ENCODE measurements at places on chromosomes 6 and 20.

GRCh38 chr20:25033265-25033923, 24.5 kb downstream of the ACSS1 start:
- no peak for DNase-seq

- peak; percentile 41 for DNase-seq
Measured at GRCh38 chr6:134097114-134097707, 44.8 kb upstream of the SLC2A12 start.

GRCh38 chr6:113630738-113631535, 226.2 kb upstream of the MARCKS start:
- no peak for DNase-seq

GRCh38 chr6:88492824-88493223, 326.7 kb upstream of the CNR1 start:
- DNase-seq: no peak

DNA sequence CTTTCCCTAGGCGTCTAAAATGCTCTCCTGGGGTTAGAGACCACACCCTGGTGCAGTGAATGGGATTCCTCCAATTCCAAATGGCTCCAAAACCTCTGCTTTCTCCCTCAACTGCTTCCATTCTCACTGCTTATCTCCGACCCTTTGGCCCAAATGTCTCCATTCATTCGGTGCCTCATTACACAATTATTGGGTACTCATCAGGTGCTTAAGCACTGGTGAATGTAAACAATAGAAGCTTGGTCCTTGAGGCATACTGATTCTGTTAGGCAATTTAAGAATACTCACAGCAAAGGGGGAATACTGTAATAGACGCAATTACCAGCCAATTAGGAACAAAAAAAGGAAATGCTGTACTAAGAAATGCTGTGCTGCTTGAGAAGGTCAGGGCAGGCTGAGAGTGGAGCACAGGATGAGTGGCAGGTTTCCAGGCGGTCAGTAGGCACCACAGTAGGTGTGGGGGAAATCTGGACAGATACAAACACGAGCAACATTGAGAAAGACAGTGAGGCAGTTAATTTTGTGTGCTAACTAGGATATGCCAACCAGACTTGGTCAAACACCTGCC, 23.0 kb downstream of the GMDS start:
- DNase-seq: no peak

DNA sequence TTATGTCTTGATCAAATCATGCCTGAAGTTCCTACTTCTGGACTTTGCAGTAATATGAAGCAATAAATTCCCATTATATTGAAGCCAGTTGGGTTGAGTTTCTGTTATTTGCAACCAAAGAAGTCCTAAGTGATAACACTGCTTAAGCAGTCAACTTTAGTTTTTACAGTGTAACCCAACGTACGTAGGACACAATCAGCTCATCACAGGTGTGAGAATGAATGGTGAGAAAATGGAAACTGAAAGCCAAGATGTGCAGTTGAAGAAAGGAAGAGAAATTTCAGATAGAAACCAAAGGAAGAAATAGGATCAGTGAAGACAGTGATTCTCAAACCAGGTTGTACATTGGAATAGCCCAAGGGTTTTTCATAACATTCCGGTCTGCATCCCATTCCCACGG, 211.4 kb upstream of the ZFP64 start:
- no peak for DNase-seq

DNA sequence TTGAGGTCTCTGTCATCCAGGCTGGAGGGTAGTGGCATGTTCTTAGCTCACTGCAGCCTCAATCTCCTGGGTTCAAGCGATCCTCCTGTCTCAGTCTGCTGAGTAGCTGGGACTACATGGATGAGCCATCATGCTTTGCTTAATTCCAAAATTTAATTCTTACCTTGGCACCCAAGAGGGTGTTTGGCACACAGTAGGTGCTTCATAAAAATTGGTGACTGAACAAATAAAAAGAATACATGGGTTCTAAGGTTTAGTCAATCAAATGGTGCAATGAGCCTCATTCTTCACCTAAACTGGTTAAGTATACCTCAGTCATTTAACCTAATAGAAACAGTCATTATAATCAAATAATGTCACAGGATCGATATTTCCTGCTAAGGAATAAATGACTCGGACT, 170.4 kb downstream of the GMPR start:
- no peak for DNase-seq

DNA sequence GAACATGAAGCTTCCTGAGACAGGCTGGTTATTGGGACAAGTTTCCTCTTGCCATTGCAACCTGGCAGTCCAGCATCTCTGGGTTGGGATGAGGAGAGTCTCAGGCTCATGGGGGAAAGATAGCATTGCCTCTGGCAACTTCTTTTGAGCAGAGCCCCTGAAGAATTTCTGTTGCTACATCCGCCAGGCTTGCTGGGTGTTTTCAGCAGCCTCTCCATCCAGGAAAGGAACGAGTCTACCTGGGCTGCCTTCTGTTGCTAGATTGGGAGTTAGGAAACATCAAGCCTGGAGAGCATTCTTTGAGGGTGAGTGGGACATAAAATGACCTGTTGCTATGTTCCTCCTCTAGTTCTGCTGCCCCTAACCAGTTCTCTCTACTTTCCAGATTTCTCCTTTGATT, 313.5 kb downstream of the RFPL4B start:
- DNase-seq: no peak

DNA sequence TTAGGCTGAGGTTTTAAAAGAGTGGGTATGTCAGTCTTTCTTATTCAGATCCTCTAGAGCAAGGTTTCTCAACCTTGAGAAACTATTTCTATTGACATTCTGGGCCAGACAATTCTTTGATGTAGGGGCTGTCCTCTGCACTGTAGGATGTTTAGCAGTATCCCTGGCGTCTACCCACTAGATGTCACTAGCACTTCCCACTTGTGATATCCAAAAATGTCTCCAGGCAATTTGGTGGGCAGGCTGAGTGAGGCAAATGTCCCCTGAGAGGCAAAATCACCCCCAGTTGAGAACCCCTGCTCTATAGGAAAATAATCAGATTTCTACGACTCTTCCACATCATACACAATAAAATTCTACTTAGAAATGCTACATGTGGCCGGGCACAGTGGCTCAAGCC, 7.7 kb upstream of the ZKSCAN8 start:
- DNase-seq: no peak

DNA sequence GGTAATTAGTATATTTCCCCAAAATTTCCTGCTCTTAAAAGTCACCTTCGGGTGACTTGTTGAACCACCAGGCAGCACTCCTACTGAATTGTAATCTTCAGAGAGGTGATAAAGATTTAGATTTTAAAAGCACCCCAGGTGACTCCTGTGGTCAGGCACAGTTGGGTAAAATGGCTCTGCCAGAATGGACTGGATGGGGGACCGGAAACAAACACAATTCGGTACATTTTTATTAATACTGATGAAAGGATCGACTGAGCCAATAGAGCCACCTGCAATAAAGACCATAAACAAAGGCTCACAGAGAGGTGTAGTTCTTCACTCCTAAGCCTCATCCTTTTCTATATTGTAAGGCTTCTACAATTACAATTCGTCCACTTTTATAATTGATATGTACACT, 19.6 kb upstream of the FAM83C start:
- no peak for DNase-seq

DNA sequence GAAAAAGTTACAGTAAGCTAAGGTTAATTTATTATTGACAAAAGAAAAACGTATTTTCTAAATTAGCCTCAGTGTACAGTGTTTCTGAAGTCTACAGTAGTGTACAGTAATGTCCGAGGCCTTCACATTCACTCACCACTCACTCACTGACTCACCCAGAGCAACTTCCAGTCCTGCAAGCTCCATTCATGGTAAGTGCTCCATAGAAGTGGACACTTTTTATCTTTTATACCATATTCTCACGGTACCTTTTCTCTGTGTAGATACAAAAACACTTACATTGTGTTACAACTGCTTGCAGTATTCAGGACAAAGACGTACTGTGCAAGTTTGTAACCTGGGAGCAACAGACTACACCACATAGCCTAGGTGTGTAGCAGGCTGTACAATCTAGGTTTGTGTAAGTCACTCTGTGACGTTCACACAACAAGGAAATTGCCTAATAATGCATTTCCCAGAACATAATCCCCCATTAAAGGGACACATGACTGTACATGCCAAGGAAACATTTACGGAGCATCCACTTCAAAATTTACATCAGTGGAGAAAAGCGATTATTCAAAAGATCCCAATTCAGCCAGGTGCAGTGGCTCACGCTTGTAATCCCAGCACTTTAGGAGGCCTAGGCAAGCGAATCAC, 133.4 kb downstream of the BANF2 start:
- DNase-seq: no peak

- DNase-seq: no peak
Measured at GRCh38 chr6:136037876-136038460, 186.5 kb downstream of the PDE7B start.

All from activated gamma-delta T cell treated with anti-CD3 and anti-CD28 coated beads, Interleukin-2, amount 50 U/mL, for 16 hours (primary cell).